CD8-positive, alpha-beta memory T cell (primary cell): ENCODE measurements at places on chromosomes 1 and 21.

DNA sequence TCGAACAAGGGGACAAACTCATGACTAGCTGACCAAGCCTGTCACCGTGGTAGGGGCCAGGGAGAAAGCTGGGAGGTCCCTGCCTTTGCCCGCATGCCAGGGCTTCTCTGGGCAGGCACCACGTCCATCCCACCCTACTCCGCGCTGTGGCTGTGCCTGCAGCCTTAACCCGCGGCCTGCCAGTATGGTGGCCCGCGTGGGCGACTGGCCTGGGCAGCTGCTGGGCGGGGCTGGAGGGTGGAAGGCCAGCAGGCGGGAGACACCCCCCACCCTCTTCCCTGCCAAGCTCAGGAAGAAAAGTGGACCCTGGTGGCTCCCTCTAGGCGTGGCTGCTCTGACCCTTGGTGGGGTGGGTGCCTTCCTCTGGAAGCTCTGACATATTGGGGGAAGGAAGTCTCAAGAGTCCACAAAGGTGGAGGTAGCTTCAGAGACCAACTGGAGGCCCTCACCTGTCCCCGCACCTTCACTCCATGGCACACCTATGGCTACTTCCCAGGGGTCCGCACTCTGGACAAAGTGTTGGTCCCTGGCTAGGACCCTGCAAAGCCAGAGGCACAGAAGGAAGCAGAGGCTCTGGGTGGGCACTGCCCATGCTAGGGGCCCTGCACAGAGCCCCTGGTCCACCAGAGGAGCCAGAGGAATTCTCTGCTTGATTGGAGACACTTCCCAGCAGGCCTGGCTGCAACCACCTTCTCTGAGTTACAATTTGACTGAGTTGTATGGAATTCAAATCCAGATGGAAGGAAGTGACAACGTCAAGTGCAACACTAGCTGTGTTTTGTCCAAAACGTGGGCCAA, 3.3 kb upstream of the SKI start:
- no peak overlapping the region for H3K4me3 ChIP-seq
- H3K27me3 ChIP-seq = no peaks in the 10 kb centered on the region
- no peak for DNase-seq
- no peaks in the 10 kb centered on the region for H3K36me3 ChIP-seq

- no peak overlapping the region for H3K4me3 ChIP-seq
- H3K4me1 ChIP-seq = no peaks in the 10 kb centered on the region
- no peak overlapping the region for H3K27ac ChIP-seq
- no peaks in the 10 kb centered on the region for H3K27me3 ChIP-seq
- no peak for DNase-seq
These were observed 158.3 kb downstream of the SDCCAG8 start for GRCh38 chr1:243414152-243414494.

DNA sequence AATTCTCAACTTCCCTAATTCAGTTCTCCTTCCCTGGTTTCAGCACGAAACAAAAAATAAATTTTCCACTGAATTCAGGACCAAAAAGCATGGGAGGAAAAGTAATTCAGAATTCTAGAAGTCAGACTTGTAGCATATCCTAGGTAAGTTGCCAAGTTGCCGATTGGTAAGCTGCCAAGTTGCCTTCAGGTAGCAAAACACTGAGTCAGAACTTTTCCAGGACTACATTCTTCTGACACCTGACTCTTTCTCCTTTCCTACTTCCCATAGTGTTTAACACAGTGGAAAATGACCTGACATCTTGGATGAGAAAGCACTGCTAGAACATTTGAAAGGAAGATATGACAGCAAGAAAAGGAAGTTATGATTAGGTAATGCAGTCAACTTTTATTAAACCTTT, 322.8 kb downstream of the SPATA17 start:
- no peaks in the 10 kb centered on the region for H3K27me3 ChIP-seq
- H3K36me3 ChIP-seq = no peaks in the 10 kb centered on the region
- no peak for DNase-seq
- no peak overlapping the region for H3K27ac ChIP-seq

- H3K27ac ChIP-seq = no peak overlapping the region
- no peaks in the 10 kb centered on the region for H3K27me3 ChIP-seq
- DNase-seq = no peak
- no peaks in the 10 kb centered on the region for H3K4me1 ChIP-seq
- H3K4me3 ChIP-seq = no peak overlapping the region
These were observed 9.8 kb upstream of the ANKRD35 start for GRCh38 chr1:145895471-145895870.

DNA sequence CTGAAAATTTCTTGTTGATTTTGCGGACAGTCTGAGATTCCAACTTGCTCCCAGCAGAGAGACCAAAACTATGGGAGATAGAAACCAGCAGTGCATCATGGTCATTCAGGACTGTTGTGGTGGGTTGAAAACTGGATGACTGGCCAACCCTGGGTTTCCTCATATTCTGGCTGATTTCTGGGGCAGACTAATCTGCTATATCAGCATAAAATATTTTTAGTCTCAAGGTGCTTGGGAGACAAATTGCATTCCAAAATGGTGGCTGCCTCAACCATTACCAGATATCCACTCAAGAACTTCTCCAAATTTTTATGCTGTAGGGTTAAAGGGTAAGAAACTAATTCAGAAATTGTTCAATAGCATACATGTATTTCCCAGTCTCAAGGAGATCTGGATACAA, 434.0 kb downstream of the BRINP3 start:
- no peak for DNase-seq
- H3K27ac ChIP-seq = no peak overlapping the region
- H3K36me3 ChIP-seq = no peaks in the 10 kb centered on the region
- H3K4me3 ChIP-seq = no peak overlapping the region
- H3K27me3 ChIP-seq = no peaks in the 10 kb centered on the region

- DNase-seq = no peak
- H3K4me3 ChIP-seq = peak overlapping the region; percentile 10
- H3K36me3 ChIP-seq = no peaks in the 10 kb centered on the region
- peak overlapping the region; percentile 74 for H3K27ac ChIP-seq
- H3K4me1 ChIP-seq = peaks cover 49% of the 10 kb centered on the region
- no peaks in the 10 kb centered on the region for H3K27me3 ChIP-seq
These were observed 166.8 kb upstream of the HMCN1 start for GRCh38 chr1:185567440-185567839.

- H3K4me3 ChIP-seq = no peak overlapping the region
- no peaks in the 10 kb centered on the region for H3K36me3 ChIP-seq
- DNase-seq = no peak
- H3K4me1 ChIP-seq = no peaks in the 10 kb centered on the region
These were observed 123.1 kb upstream of the ADAR start for GRCh38 chr1:154730986-154731489.

DNA sequence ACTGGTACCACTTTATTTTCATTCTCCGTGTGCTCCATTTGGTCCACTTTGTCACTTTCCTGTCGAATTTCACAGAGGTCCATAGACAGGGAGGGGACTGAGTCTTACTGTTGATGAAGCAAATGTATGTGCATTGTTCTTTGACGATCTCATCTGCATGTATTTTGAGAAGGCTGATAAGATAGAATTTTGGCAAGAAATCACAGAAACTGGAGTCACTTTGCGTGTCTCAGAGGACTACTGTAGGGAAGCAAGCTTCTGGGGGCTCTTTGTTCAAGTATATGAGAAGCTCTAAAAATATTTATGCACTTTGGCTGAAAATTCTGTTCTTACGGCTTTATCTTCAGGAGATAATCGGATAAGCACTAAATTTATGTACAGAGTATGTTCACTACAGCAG, 78.1 kb downstream of the PCBP3 start:
- H3K27ac ChIP-seq = no peak overlapping the region
- no peaks in the 10 kb centered on the region for H3K36me3 ChIP-seq
- H3K4me3 ChIP-seq = no peak overlapping the region

- no peaks in the 10 kb centered on the region for H3K27me3 ChIP-seq
- H3K4me1 ChIP-seq = no peaks in the 10 kb centered on the region
- DNase-seq = no peak
- H3K4me3 ChIP-seq = no peak overlapping the region
- H3K27ac ChIP-seq = no peak overlapping the region
- H3K36me3 ChIP-seq = no peaks in the 10 kb centered on the region
These were observed 59.9 kb upstream of the SOD1 start for GRCh38 chr21:31599563-31599962.

GRCh38 chr1:162196387-162196786, 126.9 kb downstream of the NOS1AP start:
- no peak for DNase-seq
- H3K36me3 ChIP-seq = no peaks in the 10 kb centered on the region
- H3K4me3 ChIP-seq = no peak overlapping the region
- no peaks in the 10 kb centered on the region for H3K27me3 ChIP-seq
- no peaks in the 10 kb centered on the region for H3K4me1 ChIP-seq

- H3K27me3 ChIP-seq = no peaks in the 10 kb centered on the region
- H3K27ac ChIP-seq = no peak overlapping the region
- no peak overlapping the region for H3K4me3 ChIP-seq
- peaks cover 24% of the 10 kb centered on the region for H3K4me1 ChIP-seq
- DNase-seq = no peak
These were observed 14.8 kb downstream of the NUCKS1 start for GRCh38 chr1:205735218-205735617.

DNA sequence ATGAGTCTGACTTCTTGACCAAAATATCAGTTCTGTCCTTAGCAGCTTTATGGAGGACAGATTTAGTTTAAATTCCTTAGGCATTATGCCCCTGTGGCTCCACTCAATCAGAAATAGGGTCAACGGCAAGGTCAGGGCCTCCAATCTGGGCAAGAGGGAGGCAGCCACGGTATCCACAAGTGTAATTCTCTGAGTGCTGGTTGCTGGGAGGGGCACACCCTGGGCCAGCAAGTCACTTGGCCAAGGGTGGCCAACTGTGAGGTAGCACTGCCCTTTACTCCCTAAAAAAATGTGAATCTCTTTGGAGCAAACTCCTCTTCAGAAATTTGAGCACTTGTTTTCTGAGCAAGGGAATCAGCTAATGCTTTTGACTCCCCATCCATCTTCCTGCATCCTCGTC, 12.8 kb downstream of the SPATA46 start:
- no peak overlapping the region for H3K4me3 ChIP-seq
- H3K27ac ChIP-seq = no peak overlapping the region
- DNase-seq = no peak
- H3K36me3 ChIP-seq = no peaks in the 10 kb centered on the region
- H3K4me1 ChIP-seq = no peaks in the 10 kb centered on the region
- H3K27me3 ChIP-seq = no peaks in the 10 kb centered on the region

GRCh38 chr1:46689356-46689755, 17.7 kb downstream of the TEX38 start:
- H3K4me1 ChIP-seq = no peaks in the 10 kb centered on the region
- no peak overlapping the region for H3K4me3 ChIP-seq
- DNase-seq = no peak
- peaks cover 79% of the 10 kb centered on the region for H3K36me3 ChIP-seq
- H3K27ac ChIP-seq = no peak overlapping the region

GRCh38 chr1:219566951-219567947, 45.7 kb downstream of the ZC3H11B start:
- no peaks in the 10 kb centered on the region for H3K27me3 ChIP-seq
- no peaks in the 10 kb centered on the region for H3K4me1 ChIP-seq
- no peak for DNase-seq
- H3K36me3 ChIP-seq = no peaks in the 10 kb centered on the region

- no peak overlapping the region for H3K27ac ChIP-seq
- no peaks in the 10 kb centered on the region for H3K36me3 ChIP-seq
- DNase-seq = no peak
These were observed 58.8 kb downstream of the TOMM20 start for GRCh38 chr1:235069577-235070563.

- no peaks in the 10 kb centered on the region for H3K4me1 ChIP-seq
- H3K27ac ChIP-seq = no peak overlapping the region
- H3K4me3 ChIP-seq = no peak overlapping the region
- H3K27me3 ChIP-seq = no peaks in the 10 kb centered on the region
These were observed 980.9 kb downstream of the BRINP3 start for GRCh38 chr1:189496768-189497167.

DNA sequence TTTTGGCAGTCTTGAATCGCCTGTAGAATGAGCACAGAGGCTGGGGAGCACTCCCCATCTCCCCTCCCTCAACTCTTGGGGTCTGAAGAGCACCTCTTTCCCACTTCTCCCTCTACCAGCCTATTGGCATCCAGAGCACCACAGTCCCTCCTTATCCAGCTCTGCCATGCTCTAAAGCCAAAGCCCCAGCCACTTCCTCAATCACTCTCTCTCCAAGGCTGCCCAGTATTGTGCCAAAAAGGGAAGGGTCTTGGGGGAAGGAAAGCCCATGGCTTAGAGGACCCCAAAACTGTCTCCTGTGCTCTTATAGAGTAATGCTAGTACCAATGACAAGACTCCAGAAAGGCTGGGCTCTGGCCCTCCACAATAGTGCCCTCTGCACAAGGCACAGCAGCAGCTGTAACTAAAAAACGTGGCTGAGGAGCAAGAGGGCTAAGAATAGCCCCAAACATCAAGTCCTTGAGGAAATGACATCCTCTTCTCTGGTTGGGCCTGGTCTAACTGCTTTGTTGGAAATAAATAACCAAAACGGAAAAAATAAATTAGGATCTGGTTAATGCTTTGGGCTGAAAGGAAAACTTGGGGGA, 28.4 kb downstream of the SLC27A3 start:
- no peak overlapping the region for H3K4me3 ChIP-seq
- H3K27ac ChIP-seq = no peak overlapping the region
- H3K4me1 ChIP-seq = peaks cover 22% of the 10 kb centered on the region
- H3K27me3 ChIP-seq = no peaks in the 10 kb centered on the region
- no peak for DNase-seq
- H3K36me3 ChIP-seq = no peaks in the 10 kb centered on the region

DNA sequence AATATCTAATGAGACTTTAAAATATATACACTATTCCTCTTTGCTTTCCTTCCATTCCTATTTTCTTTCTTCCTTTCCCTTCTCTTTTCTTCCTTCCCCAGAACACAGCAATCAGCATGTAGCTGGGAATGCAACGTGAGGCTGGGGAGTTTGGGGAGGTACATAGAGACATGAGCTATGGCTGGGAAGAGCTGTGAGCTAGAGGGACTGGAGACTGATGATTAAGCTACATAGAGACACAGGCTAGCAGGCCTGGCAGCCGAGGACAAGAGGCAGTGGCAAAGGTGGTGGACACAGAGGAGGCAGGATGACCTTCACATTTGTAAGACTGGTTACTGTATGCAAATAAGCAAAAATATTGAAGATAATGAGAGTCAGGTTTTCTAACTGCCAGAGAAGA, 7.5 kb downstream of the LPAR3 start:
- no peaks in the 10 kb centered on the region for H3K36me3 ChIP-seq
- no peak overlapping the region for H3K4me3 ChIP-seq
- H3K4me1 ChIP-seq = peaks cover 11% of the 10 kb centered on the region
- no peak overlapping the region for H3K27ac ChIP-seq
- no peak for DNase-seq

DNA sequence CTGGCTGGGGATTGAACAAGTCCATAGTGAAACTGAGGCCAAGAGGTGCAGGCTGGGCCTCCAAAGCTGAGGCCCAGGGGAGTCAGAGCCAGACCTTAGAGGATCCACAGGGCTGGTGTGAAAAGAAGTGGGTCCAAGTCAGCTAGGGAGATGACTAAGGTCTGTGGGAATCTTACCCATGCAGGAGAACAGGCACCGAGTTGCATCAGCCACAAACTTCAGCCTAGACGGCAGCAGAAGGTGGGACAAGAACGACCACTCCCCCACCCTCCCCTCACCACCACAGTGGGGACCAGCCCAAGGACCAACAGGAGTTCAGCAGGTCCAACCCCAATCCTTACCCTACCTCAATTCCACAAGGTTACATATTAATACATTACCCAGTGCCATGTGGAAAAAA, 282.3 kb downstream of the TTLL7 start:
- H3K27ac ChIP-seq = no peak overlapping the region
- no peaks in the 10 kb centered on the region for H3K27me3 ChIP-seq
- no peak for DNase-seq
- H3K36me3 ChIP-seq = no peaks in the 10 kb centered on the region
- H3K4me1 ChIP-seq = no peaks in the 10 kb centered on the region
